ENCODE measurements at places on chromosomes 2 and 18. TPM values are rescaled to one million over a fixed set of nuclear protein-coding genes. Genes with fewer than 3 reads are reported as not detected.
A peak's percentile ranks its signal among the peaks of the same experiment; 100 is the strongest.

The VWC2L gene
- total RNA-seq = not detected

The LTBP1 gene
- 107 TPM for total RNA-seq

The ZNF385B gene
- total RNA-seq = not detected

The POMC gene
- total RNA-seq = 0.69 TPM

The TBR1 gene
- total RNA-seq = 0.09 TPM

The OSR1 gene
- total RNA-seq = not detected

The SEPTIN10 gene
- total RNA-seq = 105 TPM

The UGT1A10 gene
- not detected for total RNA-seq

The COL6A3 gene
- total RNA-seq = not detected

The LRRTM4 gene
- total RNA-seq = not detected

The REG3A gene
- total RNA-seq = not detected

The CRYGB gene
- total RNA-seq = not detected

The STPG4 gene
- total RNA-seq = 0.53 TPM

DNA sequence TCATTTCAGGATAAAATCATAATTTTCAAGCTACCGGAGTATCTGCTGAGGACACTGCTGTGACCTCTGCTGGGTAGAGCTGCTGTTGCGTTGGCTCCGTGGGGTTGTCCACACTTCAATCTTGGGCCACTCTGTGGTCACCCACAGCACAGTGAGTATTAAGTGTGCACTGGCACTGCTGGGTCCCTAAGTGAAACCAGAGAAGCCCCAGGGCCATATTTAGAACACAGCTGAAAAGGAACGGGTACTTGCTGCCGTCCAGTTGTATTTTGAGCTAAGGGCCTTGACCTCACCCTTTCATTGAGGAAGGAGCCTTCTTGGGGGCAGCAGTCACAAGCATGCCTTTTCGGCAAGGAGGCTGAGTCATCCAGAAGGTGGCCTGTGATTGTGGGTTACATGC, 10.1 kb downstream of the SLC9A4 start:
- DNase-seq = no peak

- DNase-seq = no peak
Observed at GRCh38 chr2:65137197-65137775, 7.4 kb upstream of the RAB1A start.

DNA sequence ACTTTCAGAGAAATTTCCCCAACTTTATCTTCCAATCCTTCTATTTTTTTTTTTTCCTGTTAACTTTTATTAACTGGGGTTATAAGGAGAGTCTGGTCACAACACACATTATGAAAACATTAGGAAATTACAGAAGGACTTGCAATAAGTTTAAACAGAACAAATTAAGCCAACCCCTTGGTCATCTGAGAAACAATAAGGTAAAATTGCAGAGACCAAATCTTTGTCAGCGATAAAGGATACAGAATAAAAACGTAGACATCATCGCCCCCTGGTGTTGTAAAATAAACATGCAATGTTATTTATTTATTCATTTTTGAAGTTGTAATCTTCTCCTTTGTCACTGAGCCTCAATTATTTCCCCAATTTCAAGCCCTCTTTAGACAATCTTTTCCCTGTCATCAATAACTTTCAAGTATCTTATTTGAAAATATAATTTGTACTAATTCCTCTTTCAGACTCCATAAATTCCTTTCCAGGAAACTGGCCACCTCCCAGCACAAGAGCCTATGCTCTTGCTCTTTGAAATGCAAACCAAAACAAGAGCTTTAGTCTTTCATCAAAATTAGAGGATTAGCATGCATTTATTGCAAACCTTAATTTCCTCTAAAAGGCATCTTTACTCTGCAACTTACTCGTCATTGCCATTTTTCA, 19.5 kb downstream of the G6PC2 start:
- peak; percentile 58 for DNase-seq

DNA sequence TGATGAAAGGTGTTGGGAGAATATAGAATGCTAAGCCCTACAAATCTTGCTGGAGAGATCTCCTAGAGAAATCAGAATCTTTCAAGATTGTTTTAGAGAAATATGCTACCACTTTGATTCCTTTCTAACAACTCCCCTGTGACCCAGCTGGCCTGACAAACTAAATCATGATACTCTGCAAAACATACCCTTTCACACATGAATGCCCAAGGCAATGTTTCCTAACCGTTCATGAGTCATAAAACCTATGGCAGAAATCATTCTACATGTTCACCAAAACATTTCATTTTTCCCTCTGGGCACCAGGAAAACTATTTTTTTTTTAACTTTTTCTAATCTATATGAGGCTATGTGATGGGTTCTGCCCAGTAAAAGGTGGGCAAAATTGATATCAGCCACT, 77.8 kb upstream of the SETBP1 start:
- DNase-seq = no peak

- DNase-seq = peak; percentile 45
Observed at GRCh38 chr2:36367895-36368353, 12.3 kb downstream of the CRIM1 start.

DNA sequence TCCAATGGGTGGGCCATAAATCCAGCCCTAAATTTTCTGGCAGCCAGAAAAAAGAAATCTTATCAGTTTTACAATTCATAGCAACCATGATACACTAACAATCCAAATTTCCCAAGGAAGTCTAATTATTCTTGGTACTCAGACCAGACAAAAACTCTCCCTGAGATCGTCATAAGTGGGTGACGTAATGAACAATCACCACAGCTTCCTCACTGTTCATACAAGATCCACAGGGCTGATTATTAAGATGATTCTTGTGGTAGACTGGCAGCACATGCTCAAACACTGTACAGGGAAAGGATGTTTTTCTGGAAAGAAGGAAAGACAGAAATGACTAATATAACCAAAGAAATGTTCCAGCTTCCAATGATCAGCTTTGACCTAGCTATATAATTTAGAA, 178.3 kb upstream of the CRIM1 start:
- DNase-seq = peak; percentile 49

GRCh38 chr18:66640431-66640830, 36.5 kb upstream of the CDH19 start:
- peak; percentile 72 for DNase-seq

GRCh38 chr2:4272261-4272858, 569.0 kb downstream of the DCDC2C start:
- no peak for DNase-seq

- DNase-seq = no peak
Observed at GRCh38 chr18:73264562-73264921, 396.8 kb upstream of the NETO1 start.

GRCh38 chr2:38160516-38160915, 84.6 kb upstream of the CYP1B1 start:
- no peak for DNase-seq

DNA sequence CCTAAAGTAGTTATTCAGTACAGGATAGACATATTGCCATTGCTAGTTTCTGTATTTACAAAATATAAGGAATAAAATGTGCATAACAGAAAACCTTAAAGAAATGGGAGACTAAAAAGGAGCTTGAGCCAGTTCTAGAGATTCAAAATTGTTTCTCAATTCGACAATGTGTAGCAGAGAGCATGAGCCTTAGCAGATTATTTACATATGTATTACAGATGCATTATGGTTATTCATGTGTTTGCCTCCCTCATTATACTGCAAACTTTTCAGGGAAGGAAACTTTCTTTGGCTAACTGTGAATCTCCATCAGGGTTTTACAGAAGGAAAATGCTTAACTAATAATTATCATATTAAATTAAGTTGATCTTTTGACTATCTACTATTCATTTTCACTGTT, 854.4 kb upstream of the SLC39A10 start:
- no peak for DNase-seq

DNA sequence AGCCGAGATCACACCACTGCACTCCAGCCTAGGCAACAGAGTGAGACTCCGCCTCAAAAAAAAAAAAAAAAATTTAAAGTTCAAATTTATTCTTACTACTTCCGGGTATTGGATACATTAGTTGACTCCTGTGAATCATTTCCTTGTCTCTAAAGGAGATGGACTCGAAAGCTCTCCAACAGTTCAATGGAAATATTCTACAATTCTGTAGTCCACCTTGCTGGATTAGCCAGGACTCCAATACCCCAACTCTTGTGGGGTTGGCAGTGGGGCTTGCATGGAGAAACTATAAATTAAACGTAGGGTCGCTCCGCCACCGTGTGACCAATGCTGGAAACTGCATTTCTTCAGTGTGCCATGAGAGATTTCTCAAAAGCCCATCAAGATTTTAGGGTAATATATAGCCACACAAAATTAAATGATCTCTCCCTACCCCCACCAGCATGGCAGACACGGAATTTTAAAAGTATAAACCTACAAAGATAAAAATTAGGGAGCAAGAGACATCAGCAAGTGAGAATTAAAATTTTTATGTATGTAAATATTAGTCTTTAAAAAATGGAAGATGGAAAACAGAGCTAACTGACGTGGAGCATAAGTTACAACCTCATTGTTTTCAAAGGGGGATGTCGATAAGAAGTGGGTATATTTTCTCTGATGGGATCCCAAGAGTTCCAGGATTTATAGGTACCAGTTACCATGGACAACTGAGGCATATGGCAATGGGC, 27.8 kb upstream of the GAREM2 start:
- peak; percentile 74 for DNase-seq

DNA sequence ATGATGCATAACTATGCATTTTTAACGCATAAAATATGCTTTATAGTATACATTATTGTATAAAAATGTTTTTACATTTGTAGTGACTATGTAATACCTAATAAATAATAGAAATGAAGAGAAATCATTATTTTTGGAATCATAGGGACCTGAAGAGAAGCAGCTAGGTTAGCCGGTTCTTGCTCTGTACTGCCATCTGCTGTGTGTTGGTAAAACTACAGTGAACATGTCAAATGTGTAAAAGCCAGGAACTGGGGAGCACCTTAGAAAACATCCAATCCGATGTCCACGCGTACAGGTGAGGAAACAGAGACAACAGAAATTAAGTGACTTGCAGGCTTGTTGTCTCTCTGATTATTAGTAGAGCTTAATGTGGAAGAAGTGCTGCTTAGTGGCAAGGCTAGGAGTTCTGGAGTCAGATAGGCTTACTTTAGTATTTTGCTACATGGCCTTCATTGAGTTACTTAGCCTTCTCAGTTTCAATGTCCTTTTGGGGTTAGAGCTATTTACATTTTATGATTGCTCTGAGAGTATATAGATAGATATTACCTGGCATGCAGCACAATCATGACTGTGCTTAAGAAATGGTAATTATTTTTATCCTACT, 386.5 kb downstream of the DLGAP1 start:
- peak; percentile 58 for DNase-seq

- peak; percentile 44 for DNase-seq
Observed at GRCh38 chr2:71277536-71278103, 50.7 kb upstream of the PAIP2B start.

DNA sequence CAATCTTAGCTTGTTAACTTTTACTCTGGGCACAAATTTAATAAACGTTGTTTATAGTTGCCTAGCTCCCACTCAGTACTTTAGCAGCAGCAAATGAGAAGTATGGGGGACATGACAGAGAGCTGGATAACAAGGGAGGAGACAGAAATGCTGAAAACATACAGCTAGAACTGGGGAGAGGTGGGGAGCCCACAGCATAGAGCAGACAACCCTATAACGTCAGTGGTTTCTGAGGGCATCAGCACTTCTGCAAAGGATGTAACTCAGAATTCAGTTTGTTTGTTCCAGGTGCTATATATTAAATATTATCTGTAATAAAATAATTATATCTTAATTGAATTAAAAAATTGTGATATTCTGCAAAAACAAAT, 1098.7 kb upstream of the FANCL start:
- DNase-seq = no peak

Measured in endothelial cell of umbilical vein (primary cell).